HuH-7.5 (cell line): ENCODE measurements at places on chromosomes 2 and 18.

GRCh38 chr2:170711774-170712652 lies 3.1 kb upstream of the SP5 start:
- peak; percentile 49 for DNase-seq

DNA sequence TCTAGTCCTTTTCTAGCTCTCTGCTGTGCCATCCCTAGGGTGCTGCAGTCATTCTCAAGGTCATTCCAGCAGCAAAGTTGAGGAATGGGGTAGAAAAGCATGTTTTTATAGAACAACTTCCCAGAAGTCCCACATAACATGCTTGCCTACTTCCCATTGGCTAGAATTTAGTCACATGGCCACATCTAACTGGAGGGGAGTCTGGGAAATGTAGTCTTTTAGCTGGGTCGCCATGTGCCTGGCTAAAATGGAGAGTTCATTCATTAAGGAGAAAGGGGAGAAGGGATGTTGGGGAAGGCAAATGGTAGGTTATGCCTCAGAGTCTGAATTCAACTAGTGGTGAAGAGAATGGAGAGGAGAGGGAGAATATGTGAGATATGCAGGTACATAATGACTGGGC lies 85.7 kb downstream of the SLC4A3 start:
- DNase-seq = no peak

- DNase-seq = no peak
Observed at GRCh38 chr2:224194161-224194560, 155.1 kb upstream of the SERPINE2 start.

DNA sequence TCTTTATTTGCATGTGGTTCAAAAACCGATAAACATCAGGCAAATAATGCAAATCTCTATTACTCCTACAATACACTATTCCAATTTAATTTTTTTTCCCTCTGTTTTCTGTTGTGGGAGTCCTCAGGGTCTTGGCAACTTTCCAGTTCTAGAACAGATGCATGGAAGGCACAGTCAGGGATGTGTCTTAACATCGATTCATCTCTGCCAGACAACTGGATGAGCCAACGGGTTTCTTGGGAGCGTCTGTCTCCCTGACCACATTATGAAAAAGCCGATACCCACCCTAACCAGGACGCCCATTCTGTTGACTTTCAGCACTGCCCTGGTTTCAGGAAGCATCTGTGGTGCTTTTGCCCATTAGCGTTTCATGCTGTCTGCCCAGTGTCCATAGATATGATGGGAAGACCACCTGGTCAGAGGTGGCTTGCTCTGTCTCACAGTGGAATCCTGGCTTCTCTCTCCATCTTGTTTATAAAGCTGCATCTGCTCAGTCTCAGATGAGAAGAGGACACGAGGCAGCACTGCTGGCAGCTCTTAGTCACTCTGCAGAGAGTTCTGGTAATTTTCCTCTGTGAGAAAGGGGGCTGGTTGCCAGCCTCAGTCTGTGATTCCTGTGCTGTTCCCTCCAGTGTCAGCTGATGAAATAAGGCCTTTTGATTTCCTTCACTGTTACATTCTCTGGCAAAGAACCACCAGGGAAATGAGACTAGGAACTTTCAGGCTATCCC lies 57.9 kb upstream of the KCNE4 start:
- DNase-seq = no peak

DNA sequence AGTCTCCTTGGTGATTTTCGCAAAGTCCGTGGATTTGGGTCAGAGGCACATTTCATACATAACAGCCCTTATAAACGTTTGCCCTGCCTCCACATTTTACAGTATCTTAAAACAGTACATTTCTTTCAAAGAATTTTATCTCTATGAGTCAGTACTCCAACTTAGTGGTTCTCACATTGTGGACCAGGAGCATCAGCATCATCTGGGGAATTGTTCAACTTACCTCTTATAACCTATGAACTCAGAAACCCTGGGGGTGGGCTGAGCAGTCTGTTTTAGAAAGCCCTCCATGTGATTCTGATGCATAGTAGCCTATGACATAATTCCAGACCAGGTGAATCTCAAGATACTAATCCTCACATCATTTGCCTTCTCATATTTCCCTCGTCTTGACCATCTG lies 12.4 kb downstream of the SUPT7L start:
- no peak for DNase-seq

- no peak for DNase-seq
Observed at GRCh38 chr2:25079050-25079635, 37.3 kb downstream of the EFR3B start.

GRCh38 chr2:212223696-212224095 lies 314.9 kb downstream of the ERBB4 start:
- DNase-seq = no peak

GRCh38 chr2:5587766-5588165 lies 104.4 kb upstream of the SOX11 start:
- no peak for DNase-seq

DNA sequence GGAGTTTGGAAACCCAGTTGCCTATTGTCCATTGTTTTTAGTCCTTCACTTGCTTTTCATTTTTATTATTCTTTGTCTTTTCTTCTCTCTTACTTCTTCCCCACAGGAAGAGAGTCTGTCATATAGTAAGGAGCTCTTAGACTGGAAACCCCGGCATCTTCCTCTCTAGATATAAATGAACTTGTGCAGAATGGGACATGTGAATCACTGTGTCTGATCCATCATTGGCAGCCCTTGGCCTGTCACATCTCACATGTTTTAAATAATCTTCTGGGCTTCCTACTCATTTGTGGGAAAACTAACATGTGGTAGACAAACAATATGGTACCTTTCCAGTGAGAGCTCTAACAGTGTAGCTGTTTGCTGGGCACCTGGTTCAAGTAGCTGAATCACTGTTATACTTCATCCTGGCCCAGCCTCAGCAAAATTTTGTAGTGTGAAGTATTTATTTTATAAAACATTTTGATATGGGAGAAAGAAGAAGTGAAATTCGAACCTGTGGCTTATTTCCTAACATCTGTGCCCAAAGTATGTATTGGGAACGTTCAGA lies 112.8 kb downstream of the PHLPP1 start:
- no peak for DNase-seq

GRCh38 chr18:12271376-12272235 lies 17.4 kb downstream of the CIDEA start:
- peak; percentile 98 for DNase-seq

- DNase-seq = no peak
Observed at GRCh38 chr18:76554547-76555222, 59.6 kb upstream of the ZNF516 start.

GRCh38 chr18:3879114-3879835 lies 429.3 kb downstream of the TGIF1 start:
- DNase-seq = no peak

DNA sequence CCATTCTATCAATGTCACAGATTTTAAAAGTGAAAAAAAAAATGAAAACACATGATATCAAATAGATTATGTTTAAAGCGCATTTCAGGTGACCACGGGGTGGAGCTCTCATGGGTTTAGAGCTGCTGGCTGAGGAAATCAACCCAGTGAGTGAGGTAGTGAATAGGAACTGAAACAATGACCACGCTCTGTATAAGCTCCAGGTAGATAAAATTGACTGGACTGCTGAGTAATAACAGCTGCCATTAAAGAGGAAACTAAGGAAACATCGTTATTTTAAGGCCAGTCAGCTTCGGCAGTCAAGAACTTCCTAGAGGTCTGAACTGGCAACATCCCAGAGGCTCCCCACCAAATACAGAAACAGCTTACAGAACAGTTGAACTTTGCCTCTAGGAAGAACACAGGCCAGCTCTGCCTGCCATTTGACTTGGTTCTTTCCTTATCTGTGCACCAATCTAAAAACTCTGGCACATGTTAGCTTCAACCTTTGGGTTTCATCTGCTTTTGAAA lies 185.9 kb downstream of the PDE1A start:
- peak; percentile 28 for DNase-seq

DNA sequence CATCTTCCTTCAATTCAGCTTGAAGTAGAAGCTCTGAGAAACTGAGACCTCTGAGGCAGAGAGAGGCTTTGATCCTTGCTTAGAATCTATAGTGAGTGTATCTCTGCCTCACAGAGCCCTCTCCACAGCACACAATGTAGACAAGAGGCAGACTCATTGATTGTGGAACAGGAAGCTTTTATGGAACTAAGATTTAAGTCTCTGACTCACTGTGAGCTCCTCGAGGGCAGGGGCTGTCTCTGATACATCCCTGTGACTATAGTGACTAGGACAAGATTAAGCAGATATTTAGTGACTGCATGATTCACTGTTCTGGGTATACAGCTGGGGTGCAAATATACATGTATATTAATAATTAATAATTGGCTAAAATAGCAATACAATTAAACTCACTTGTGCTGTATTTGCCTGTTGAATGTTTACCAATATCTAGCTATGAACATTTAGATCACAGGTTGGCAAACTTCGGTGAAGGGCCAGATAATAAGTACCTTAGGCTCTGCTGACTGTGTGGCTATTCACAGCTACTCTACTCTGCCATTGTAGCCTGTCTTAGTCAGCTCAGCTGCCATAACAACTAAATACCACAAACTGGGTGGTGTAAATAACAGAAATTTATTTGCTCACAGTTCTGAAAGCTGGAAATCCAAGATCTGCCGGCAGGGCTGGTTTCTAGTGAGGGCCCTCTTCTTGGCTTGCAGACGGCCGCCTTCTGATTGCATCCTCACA lies 54.4 kb downstream of the ARHGEF4 start:
- DNase-seq = no peak

- no peak for DNase-seq
Observed at GRCh38 chr2:10007435-10007834, 35.9 kb upstream of the KLF11 start.

DNA sequence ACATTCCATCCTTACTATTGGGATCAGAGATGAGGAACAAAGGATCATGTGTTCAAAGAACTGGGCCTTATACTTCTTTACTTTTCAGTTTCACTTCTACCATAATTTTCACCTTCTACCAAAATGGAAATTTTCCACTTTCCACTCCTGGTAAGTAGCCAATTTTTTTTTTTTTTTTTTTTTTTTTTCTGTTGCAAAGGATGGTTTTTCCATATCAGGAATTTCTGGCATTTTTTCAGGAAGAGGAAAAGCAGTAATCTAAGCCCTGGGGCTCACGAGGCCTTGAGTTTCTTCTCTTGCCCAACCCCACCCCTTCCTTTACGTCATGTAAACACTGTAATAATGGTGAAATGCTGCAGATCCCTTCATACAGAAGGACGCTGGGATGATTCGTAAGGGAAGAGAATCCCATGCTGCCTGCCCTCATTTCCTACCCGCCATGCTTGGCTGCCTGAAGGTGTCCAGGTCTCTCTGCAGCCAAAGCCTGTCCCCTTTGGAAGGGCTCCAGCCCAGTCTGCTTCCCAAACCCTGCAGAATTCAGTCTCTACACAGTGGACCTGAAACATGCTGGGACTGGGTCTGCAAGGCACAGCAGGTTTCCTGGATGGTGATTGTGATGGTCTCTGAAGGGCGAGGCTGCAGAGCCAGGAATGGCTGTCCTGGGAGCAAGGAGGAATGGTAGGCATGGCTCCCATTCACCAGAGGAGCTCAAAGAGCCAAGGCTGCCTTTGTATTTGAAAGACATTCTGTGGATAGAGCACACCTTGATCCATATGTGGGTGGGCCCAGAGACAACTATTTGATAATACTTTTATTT lies 57.0 kb downstream of the EFR3B start:
- no peak for DNase-seq

DNA sequence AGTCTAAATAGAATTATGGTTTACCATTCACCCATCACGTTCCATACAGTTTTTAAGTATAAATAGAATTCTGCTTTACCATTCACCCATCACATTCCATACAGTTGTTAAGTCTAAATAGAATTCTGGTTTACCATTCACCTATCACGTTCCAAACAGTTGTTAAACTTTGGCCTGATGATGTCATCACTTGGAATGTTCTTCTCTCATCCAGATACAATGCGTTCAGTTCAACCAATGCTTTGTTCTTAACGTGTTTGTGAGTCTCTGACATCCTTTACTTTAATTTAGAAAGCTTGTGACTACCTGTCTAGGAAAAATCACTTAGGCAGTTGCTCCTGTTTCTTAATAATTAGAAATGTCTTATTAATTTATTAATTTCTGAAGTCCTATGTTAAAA lies 236.3 kb upstream of the RASGRP3 start:
- DNase-seq = no peak

- no peak for DNase-seq
Observed at GRCh38 chr2:211062297-211062612, 505.9 kb downstream of the CPS1 start.

DNA sequence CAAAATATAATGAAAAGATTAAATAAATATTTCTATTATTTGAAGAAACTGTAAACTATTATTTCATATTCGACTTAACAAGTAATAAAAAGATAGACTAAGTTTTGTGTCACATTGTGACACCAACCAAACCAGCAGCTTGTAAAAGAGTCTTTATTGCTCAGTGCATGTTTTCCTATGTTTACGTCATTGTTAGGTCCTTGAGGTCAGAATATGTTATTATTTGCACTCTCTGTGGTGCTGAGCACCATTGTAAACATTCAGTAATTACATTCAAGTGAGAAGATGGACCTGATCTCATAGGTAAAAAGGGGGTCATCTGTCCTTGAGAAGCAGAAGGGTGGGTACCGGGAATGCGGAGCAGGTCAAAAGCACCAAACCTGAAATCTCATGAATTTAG lies 1999.1 kb upstream of the CELF4 start:
- peak; percentile 3 for DNase-seq

GRCh38 chr18:50973367-50974126 lies 5.7 kb downstream of the ELAC1 start:
- peak; percentile 38 for DNase-seq

GRCh38 chr2:238855891-238856580 lies 8.2 kb downstream of the TWIST2 start:
- no peak for DNase-seq

- no peak for DNase-seq
Observed at GRCh38 chr18:10289251-10289650, 165.2 kb upstream of the APCDD1 start.

DNA sequence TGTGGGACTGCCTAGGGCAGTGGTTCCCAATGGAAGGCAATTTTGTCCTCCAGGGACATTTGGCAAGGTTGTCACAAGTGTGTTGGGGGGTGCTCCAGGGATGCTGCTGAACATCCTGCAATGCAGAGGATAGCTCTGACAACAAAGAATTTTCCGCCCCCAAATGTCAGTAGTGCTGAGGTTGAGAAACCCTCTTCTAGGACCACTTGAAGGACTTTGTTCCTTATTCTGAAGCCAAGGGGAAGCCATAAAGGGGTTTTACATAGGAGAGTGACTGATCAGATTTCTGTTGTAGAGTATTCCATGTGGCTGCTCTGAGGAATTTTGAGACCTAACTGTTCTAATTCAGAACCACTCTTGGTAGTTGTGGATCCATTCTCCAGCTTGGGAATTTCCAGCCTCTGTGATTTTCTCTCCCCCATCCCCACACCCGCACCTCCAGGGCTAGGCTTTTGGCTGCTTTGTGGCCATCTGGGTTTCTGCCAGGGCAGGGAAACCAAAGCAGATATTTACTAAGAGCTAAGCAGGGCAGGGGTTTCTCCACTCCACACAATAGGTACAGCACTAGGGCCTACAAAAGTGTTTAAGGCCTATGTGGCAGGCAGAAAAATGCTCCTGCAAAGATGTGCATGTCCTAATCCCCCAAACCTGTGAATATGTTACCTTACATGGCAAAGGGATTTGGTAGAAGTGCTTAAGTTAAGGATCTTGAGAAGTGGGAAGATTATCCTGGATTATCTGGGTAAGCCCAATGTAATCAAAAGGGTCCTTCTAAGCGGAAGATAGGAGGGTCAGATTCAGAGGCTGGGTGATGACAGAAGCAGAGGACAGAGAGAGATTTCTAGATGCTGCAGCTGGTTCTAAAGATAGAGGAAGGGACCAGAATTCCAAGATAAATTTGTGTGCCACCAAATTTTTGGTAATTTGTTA lies 135.4 kb downstream of the TMEM17 start:
- DNase-seq = no peak
